Mesangial cell (primary cell): ENCODE measurements at places on chromosomes 1 and 21. TPM values are rescaled to one million over a fixed set of nuclear protein-coding genes. Genes with fewer than 3 reads are reported as not detected.

NR5A2 gene
- total RNA-seq = not detected in 2 replicates

RAD54L gene
- total RNA-seq = 2.8 and 16.0 TPM in 2 replicates

UBL4B gene
- total RNA-seq = not detected in 2 replicates

DISP3 gene
- 0.16 and 0.38 TPM in 2 replicates for total RNA-seq

AMY1A gene
- total RNA-seq = not detected in 2 replicates

F13B gene
- not detected in 2 replicates for total RNA-seq

RIMS3 gene
- total RNA-seq = 1.8 and 3.7 TPM in 2 replicates

FNDC5 gene
- 0.51 and 0.81 TPM in 2 replicates for total RNA-seq

PRKCZ gene
- 18.7 and 36.4 TPM in 2 replicates for total RNA-seq

GBP2 gene
- total RNA-seq = 0.49 and 3.5 TPM in 2 replicates

RAB42 gene
- 4.6 and 5.2 TPM in 2 replicates for total RNA-seq

PAX7 gene
- total RNA-seq = not detected in 2 replicates

CRYAA gene
- not detected in 2 replicates for total RNA-seq

HIPK1 gene
- 23.8 and 26.2 TPM in 2 replicates for total RNA-seq

INAVA gene
- 23.2 and 35.4 TPM in 2 replicates for total RNA-seq

CDCA8 gene
- total RNA-seq = 2.2 and 51.7 TPM in 2 replicates

RAP1GAP gene
- total RNA-seq = 2.6 and 36.0 TPM in 2 replicates

TRIM17 gene
- 0.16 and 0.89 TPM in 2 replicates for total RNA-seq
